Thoracic aorta (tissue), 2 donors: ENCODE measurements at places on chromosomes 5 and 9. TPM values are rescaled to one million over a fixed set of nuclear protein-coding genes. Genes with fewer than 3 reads are reported as not detected.

The RAPGEF6 gene
- 16.5 TPM for total RNA-seq

The PCDHGB6 gene
- total RNA-seq = 17.2 TPM

The ENTPD2 gene
- 0.92 TPM for total RNA-seq

DNA sequence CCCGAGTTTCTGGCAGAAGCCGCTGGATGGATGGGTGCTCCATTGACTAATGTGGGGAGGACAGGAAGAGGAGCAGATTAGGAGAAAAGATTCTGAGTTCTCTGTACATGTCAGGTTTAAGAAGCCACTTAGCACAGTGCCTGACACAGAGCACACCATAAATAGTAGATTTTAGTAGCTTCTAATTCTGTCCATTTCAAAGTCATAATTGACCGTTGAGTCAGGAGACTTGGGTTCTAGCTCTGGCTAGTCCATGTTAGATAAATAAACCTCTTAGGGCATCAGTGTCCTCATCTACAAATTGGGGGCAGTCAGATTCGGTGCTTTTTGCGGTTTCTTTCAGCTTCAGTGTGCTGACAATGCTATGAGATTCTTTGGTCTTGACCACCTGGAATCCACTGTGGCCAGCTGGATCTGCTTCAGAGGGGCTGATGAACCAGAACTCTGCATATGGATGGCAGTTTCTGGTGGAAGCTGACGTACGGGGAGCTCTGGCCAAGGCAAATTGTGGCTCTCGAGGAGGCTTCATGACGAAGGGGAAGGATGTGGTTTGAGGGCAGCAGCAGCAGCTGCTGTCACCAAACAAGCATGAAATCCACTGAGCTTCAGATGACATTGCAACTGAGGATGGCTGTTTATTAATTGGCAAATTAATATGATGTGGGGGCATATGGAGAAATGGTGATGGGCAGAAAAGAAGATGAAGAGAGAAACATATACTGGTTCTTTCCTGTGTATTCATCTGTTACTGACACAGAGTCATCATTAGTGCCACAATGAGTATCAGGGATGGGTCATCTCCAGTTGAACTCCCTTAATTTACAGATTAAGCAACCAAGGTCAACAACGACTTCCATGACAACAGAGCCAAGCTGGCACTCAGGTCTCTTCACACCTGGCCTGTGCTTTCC, 134.4 kb downstream of the AOPEP start:
- DNase-seq = no peak

DNA sequence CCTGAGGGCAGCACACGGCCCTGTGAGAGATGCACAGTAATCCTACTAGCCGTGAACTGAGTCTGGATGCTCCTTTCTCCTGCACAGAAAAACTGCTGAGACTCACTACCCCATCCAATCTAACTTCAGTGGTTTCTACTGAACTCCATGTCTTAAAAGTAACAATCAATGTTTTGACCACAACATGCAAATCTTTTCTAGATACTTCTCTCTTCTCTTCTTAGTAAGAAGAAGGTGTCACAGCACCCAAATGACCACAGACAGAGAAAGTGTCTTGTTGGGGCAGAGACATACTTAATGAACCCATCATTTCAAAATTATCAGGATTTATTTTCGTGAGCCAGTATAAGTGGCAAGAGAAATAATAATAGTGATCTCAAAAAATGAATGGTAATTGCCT, 285.8 kb upstream of the MEF2C start:
- DNase-seq = no peak

DNA sequence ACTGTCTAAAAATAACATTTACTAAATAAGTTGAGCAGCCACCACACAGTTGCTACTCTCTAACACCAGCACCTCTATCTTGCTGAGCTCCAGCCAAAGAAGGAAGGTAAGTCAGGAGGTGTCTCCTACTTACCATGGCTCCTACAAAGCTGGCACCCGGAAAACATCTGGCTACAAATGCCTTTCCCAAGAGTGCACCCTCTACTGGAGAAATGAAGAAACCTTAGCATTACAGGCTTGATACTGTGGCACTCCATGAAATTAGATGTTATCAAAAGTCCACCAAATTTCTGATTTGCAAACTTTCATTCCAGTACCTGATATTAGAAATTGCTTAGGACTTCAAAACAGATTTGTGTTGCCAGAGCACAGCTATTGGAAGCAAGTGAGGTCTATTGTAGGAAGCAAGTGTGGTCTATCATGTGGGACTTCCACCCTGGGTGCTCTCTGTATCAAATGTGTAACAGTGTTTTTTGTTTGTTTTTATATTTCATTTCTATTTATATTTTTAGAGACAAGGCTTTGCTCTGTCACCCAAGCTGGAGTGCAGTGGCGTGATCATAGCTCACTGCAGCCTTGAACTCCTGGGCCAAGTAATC, 25.7 kb upstream of the RFK start:
- DNase-seq = no peak

GRCh38 chr9:114805670-114806525, at the start of gene TNFSF15:
TNFSF15 (minus strand) TSS chr9:114806039; CDS start chr9:114806012, 27 bp downstream.
- no peak for DNase-seq

GRCh38 chr5:89036704-89037489, 153.9 kb upstream of the MEF2C start:
- no peak for DNase-seq
